SK-N-SH treated with all-trans-retinoic acid at 6 μM for 48 hours (cell line): ENCODE measurements at places on chromosomes 6 and 20.

DNA sequence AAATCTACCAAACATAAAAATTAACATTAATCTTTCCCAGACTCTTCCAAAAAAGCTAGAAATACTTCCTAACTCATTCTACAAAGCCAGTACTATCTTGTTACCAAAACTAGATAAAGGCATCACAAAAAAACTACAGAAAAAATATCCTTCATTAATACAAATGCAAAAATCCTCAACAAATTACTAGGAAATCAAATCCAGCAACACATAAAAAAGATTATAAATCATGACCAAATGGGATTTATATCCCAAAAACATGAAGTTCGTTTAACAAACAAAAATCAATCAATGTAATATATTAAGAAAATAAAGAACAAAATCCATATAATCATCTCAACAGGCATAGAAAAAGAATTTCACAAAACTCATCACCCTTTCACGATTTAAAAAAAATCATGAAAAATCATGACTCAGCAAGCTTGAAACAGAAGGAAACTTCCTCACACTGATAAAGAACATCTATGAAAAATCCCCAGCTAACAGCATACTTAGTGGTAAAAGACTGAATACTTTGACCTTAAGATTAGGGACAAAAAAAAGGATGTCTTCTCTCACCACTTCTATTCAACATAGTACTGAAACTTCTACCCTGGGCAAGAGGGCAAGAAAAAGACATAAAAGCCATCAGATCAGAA, 43.2 kb downstream of the RANBP9 start:
- ATAC-seq = no peak

GRCh38 chr6:39553860-39554802, 171.1 kb downstream of the KIF6 start:
- ATAC-seq = no peak

GRCh38 chr20:32943490-32944052, 60.7 kb downstream of the SUN5 start:
- ATAC-seq = no peak

GRCh38 chr6:162620073-162620472, 107.5 kb downstream of the PRKN start:
- no peak for ATAC-seq

DNA sequence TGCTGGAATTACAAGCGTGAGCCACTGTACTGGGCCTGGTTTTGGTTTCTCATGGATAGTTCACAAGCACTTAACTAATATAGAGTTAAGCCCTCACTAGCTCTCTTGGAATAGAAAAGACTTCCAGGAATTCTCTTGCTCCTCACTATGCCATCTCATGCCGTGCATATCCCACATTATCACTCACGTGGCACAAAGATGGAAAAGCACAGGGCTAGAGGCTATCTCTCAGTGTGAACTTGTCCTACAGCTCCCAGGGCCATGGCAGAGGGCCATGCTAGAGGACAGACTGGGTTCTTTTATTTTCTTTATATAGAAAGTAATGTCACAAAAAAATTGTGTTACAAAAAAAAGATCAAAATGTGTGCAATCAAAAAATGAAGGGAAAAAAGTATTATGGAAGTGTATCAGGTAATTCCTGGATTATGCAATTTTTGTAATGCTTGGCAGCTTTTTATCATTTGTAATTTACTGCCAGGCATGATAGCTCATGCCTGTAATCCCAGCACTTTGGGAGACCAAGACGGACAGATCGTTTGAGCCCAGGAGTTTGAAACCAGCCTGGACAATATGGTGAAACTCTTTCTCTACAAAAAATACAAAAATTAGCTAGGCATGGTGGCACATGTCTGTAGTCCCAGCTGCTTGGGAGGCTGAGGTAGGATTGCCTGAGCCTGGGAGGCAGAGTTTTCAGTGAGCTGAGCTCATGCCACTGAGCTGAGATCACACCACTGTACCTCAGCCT, 6.4 kb upstream of the SLC2A12 start:
- ATAC-seq = no peak
